ENCODE measurements at places on chromosomes 5 and 9.

- no peak for DNase-seq
Observed at GRCh38 chr5:19940192-19940591, 47.8 kb downstream of the CDH18 start.

- no peak for DNase-seq
Observed at GRCh38 chr9:119788921-119789320, 419.7 kb upstream of the BRINP1 start.

- DNase-seq, result no peak
Observed at GRCh38 chr5:122257000-122257399, 55.0 kb upstream of the SNCAIP start.

- no peak for DNase-seq
Observed at GRCh38 chr5:174183701-174184100, 138.2 kb downstream of the NSG2 start.

DNA sequence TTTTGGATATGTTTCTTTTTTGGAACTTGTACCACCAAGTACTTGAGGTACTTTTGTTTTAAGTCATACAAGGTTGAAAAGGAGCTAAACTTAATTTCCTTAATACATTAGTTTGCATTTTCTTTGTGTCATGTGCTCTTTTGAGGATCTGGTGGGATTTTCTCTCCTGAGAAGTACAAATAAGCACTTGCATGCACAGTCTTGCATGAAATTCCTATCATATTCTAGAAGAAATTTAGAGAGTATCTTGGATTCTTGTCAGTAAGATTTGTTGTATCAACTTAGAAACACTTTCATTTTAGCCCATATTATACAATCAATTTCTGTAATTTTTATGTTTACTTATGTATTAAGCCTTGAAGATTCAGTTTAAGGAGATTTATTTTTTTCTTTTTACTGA lies 64.9 kb downstream of the CCNH start:
- no peak for DNase-seq

DNA sequence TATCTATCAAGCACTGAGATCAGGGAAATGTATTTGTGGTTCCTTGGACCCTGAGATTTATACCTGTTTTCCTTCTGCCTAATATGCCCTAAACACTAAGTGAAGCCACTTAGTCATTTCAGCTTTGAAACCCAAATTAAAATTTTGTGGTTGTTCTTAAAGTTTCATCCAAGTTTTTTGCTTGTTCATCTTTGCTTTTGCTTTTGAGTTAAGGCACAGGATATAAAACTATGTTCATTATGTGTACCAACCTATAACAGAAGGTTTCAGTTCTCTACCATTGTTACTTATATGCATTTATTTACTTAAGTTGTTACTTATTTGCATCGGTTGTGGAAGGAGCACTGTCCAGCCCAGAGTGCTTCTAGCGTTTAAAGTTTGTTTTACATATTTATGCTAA lies 382.3 kb downstream of the PTPRD start:
- no peak for DNase-seq

- no peak for DNase-seq
Observed at GRCh38 chr5:129661366-129662035, 86.4 kb upstream of the MINAR2 start.

- peak; percentile 82 for DNase-seq
Observed at GRCh38 chr5:177022386-177023302, at the start of gene ZNF346. TSS of gene ZNF346 (plus strand) at chr5:177022696. CDS start at chr5:177022739, 43 bp downstream.

DNA sequence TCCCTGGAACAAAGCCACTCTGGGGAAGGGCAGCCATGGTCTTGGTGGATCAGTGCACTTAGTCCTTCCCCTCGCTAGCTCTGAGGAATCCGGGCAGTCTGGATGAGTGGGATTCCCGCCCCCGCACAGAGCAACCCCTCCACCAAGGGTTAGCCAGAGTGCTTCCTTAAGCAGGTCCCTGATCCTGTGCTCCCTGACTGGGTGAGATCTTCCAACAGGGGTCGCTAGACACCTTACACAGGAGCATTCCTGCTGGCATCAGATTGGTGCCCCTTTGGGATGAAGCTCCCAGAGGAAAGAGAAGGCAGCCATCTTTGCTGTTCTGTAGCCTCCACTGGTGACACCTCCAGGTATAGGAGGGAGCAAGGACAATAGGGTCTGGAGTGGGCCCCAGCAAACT lies 228.8 kb downstream of the AP3B1 start:
- no peak for DNase-seq

DNA sequence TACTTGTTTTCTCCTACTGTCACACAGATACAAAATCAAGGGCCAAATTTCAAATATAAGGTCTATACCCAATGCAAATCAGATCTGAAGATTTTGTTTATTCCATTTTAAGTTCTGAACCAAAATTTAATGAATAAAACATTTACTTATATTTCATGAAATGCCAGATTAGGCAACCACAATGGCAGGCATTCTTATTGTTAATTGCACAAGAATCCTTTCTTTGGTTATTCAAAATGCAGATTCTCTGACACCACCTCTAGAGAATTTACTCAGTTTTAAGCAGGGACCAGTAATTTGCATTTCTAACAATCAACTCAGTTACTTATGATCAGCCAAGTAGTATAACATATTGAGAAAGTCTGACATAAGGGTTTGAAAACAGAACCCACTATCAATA lies 972.4 kb upstream of the ACO1 start:
- no peak for DNase-seq

- DNase-seq, result no peak
Observed at GRCh38 chr5:96008987-96009647, 47.5 kb upstream of the ELL2 start.

GRCh38 chr9:9963841-9964240 lies 649.0 kb downstream of the PTPRD start:
- DNase-seq, result no peak

DNA sequence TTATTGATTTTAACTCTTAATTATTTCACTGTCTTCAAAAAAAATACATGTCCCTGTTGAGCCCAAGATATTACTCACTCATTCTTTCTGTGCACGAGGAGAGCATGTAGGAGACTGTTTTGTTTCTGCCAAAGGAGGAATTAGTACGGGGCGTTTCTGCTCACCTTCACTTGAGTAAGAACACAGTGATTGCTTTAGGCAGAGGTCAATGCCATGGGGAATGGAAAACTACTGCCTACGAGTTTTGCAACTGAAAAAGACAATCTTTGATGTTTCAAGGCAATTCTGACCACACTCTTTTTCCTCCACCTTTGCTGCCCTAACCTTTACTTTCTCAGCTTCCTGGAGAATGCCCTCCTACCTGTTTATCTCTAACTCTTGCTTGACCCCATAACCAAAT lies 109.4 kb downstream of the CCDC192 start:
- no peak for DNase-seq

DNA sequence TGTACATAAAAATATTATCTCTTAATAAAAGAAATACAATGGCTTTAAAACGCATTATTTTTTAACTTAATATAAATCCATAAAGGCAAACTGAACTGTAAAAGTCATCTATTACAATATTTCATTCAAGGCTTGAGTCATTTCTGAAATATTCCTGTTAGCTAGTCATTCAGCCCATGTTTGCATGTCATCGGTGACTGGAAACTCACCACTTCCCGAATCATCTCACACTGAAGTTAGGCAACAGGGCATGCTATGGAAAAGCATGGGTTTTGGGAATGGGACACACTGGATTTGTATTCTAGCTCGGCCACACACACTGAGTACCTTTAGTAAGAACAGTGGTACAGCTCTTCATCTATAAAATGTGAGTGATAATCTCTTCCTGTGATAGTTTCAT lies 691.1 kb upstream of the C9orf72 start:
- DNase-seq, result no peak

GRCh38 chr9:114186605-114187289 lies 31.4 kb downstream of the COL27A1 start:
- DNase-seq, result no peak

GRCh38 chr5:4855036-4855435 lies 285.1 kb upstream of the ADAMTS16 start:
- DNase-seq, result no peak

DNA sequence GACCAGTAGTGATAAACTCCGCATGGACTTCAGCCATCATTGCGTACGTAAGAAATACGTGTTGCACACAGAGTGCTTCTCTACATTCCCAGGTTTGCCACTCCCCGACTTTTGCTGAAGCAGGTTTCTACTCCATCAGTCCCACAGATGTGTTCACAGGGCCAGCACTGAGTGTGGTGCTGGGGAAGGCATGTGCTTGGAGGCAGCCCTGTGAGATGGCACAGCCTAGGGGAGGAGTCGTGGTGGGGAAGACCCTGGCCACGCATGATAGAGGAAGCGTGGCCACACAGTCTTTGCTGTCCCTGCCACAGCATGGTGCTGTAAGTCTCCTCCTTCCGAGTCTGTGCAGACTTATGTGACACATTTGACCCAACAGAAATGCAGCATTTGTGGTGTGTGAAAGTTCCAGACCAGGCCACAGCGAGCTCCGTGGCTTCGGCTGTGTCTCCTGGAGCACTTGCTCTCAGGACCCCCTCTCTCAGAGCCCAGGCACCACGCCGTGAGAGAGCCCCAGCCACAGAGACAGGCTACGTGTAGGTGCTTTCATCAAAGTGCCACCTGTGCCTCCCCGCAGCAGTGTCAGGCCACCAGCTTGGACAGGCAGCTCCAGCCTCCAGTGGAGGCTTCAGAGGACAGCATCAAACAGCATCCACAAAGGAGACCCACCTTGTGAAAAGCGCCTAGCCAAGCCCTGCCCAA lies 197.8 kb downstream of the AUH start:
- DNase-seq, result no peak

- DNase-seq, result no peak
Observed at GRCh38 chr5:158068964-158069363, 210.0 kb upstream of the CLINT1 start.

DNA sequence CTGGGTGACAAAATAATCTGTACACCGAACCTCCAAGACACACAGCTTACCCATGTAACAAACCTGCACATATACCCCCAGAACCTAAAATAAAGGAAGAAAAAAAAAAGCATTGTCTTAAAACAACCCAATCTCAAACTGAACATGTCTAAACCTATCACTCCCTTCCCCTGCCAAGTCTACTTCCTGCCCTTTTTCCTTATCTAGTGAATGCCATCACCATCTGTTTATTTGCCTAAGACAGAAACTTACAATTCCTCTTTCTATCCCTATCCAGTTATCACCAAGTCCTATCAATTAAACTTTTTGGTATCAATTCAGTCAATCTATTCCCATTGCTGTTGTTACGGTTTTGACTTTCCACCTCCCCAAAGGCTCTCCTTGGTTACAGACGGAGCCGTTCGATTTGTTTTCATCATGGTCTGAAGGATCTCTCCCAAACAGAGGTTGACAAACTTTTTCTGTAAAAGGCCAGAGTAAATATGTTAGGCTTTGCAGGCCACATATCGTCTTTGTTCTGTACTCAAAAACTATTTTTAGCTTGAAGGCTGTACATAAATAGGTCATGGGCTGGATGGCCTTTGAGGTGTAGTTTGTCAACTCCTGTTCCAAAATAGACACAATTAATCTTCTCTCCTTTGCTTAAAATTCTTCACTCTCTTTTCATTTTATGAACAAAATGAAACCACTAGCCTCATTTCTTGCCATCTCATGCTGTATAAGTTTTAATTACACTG lies 12.1 kb downstream of the NOL8 start:
- no peak for DNase-seq

- no peak for DNase-seq
Observed at GRCh38 chr9:118439441-118439840, 735.2 kb downstream of the TLR4 start.

DNA sequence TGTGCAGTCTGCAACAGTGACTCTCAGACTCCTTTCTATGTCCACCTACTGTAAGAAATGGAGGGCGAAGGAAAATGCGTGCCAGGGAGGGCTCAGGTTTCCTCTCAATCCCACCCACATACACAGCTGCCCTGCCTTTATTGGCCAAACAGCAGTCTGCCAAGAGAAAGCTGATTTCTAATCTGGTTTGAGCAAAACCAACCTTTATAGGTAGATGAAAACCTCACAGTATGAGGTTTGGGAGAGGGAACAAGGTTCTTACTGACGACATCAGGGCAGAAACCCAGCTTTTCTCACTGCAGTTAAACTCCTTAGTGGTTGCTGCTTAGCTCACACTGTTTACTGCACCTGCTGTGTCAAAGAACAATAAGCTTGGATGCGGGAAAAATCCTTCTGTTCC lies 152.3 kb upstream of the KLF9 start:
- DNase-seq, result no peak

- DNase-seq, result no peak
Observed at GRCh38 chr9:109254317-109254716, 66.5 kb downstream of the EPB41L4B start.

DNA sequence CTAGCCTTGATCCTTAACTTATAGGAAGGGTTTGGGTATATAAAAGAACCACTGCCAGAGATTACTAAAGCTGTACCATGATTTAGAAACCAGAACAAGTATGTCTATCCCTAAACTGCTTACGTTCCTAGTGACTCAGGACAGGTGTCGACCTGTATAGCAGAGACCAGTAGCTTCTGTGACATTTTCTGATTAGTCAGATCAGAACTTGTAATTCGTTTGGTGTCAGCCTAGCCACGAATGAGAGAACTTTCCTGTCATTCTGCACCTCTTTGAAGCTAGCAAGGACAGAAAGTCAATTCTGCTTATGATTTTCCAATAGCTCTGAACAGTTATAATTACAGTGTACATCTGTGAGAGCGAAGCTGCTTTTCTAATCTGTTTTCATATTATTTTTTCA lies 39.5 kb downstream of the PRKACG start:
- no peak for DNase-seq

DNA sequence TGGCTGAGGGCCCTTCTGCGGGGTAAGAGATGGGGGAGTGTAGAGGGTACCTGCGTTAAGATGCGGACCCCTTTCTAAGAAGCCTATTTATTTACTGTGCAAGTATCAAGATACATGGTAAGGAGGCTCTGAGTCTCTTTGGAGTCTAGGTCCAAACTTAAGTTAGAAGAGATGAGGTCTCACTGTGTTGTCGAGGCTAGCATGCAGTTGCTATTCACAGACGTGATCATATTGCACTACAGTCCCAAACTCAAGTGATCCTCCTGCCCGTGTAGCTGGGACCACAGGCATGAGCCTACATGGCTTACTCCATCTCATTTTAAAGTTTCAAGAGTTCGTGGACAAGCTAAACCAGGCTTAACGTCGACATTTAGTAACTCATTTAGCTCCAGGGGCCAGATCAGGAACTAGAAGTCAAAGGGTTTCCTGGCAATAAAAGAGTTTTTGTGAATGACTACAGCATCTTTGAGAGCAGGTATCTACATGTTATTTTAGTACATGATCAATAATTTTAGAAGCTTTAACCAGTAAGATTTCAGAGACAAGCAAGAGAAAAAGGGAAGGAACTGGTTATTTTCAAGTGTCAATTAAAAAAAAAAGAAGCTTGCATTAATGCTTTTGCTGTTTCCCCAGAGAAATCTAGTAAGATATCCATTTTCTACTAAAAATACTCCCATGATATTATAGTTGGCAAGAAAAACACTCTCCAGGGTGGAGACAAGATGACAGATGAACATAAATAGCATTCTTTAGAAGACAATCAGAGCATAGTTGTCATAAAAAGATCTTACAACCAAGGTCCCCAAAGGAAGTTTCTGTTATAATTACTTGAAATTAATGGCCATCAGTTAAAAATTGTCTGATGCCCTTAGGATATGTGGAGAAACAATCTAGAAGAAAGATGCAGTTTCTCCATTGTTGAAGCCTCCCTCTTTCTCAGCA lies 141.3 kb downstream of the SCAMP1 start:
- DNase-seq, result no peak

- no peak for DNase-seq
Observed at GRCh38 chr5:56961746-56962145, 9.8 kb upstream of the MIER3 start.

GRCh38 chr5:102663749-102664530 lies 91.2 kb upstream of the PAM start:
- DNase-seq, result no peak
